ENCODE measurements at places on chromosomes 1 and 21. TPM values are rescaled to one million over a fixed set of nuclear protein-coding genes. Genes with fewer than 3 reads are reported as not detected.

DNA sequence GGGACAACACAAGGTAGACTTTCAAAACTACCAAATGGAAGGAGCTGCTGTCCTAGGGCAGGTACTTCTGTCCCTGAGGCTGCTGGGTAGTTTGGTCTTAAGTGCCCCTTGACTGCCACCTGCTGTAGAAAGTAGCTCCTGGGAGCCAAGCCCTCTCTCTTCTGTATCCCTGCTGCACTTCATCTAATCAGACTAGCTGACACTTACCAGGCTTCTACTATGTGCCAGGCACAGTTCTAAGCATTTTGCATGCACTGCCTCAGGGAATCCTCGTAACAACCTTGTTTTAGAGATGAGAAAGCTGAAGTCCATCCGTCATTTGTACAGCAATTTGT lies 15.9 kb upstream of the SRSF4 start:
- no peak overlapping the region for H3K27ac ChIP-seq
- no peaks in the 10 kb centered on the region for H3K4me1 ChIP-seq
- H3K4me3 ChIP-seq, result no peak overlapping the region
- H3K36me3 ChIP-seq, result no peaks in the 10 kb centered on the region

DNA sequence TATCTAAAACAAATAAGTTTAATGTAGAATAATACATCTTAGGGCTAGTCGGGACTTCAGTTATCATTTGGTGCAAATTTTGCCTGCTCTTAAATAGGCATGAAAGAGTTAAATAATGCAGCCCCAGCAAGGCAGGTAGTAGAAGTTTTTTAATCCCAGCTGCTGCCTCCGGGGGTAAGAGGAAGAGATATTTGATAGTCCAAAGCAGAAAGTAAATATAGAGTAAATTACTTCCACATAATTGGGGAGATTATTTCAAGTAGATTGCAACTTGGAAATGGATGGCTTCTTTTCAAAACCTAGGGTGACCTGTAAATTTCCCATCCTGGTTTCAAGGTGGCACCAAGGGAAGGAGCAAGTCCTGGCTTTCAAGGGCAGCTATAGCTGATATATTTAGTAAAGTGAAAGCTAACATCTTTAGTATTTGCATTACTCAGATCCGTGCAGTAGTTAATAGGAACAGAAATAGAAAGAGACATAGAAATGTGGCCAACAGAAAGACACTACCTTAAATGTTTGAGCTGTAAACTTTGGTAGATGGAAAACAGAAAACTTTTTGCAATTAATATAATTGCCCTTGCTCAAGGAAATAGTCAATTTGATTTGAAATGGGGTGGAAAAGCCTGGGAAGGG lies 109.1 kb downstream of the LMO4 start:
- no peaks in the 10 kb centered on the region for H3K4me1 ChIP-seq
- no peak for DNase-seq
- H3K27me3 ChIP-seq, result no peaks in the 10 kb centered on the region
- H3K36me3 ChIP-seq, result no peaks in the 10 kb centered on the region
- no peak overlapping the region for H3K4me3 ChIP-seq
- no peak overlapping the region for H3K27ac ChIP-seq

DNA sequence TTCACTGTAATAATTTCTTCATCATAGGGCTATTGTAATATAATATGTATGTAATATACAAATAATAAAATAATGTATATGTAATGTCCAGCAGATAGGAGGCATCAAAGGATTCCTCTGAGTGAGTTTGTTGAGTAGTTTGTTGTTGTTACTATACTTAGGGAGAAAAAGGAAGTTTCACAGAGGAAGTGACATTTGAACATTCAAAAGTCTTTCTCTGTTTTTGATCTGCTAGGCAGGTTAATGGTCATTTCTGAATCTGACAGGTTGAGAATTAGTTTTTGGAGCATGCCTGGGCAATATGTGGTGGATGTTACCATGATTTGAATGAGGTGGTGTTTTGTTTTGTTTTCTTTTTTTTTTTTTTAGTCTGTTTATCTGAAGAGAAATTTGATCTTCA lies 102.1 kb downstream of the NRDC start:
- H3K4me1 ChIP-seq, result no peaks in the 10 kb centered on the region
- H3K36me3 ChIP-seq, result no peaks in the 10 kb centered on the region
- DNase-seq, result no peak

GRCh38 chr1:54978528-54979326 lies 1.7 kb upstream of the TMEM61 start:
- peaks cover 10% of the 10 kb centered on the region for H3K27me3 ChIP-seq
- H3K4me1 ChIP-seq, result no peaks in the 10 kb centered on the region
- DNase-seq, result no peak

- no peaks in the 10 kb centered on the region for H3K27me3 ChIP-seq
- no peaks in the 10 kb centered on the region for H3K36me3 ChIP-seq
- H3K4me3 ChIP-seq, result no peak overlapping the region
- DNase-seq, result no peak
- H3K4me1 ChIP-seq, result no peaks in the 10 kb centered on the region
- no peak overlapping the region for H3K27ac ChIP-seq
These were observed 98.9 kb downstream of the KAZN start for GRCh38 chr1:14697353-14697752.

- peaks cover 6% of the 10 kb centered on the region for H3K4me1 ChIP-seq
- H3K4me3 ChIP-seq, result peak overlapping the region; percentile 75
- H3K27me3 ChIP-seq, result no peaks in the 10 kb centered on the region
- H3K27ac ChIP-seq, result peak overlapping the region; percentile 85
- H3K36me3 ChIP-seq, result no peaks in the 10 kb centered on the region
- peak; percentile 81 for DNase-seq
These were observed 559 bp upstream of the AGRN start for GRCh38 chr1:1019122-1019999.

DNA sequence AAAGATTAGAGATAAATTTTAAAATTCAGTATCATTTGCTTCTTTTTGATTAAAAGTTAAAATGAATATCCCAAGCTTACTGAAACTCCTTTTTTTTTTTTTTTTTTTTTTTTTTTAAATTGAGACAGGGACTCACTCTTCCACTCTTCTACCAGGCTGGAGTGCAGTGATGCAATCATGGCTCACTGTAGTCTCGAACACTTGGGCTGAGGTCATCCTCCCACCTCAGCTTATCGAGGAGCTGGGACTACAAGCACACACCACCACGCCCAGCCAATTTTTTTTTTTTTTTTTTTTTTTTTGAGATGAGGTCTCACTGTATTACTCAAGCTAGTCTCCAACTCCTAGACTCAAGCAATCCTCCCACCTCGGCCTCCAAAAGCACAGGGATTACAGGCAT lies 92.1 kb upstream of the RGS18 start:
- DNase-seq, result no peak
- no peak overlapping the region for H3K4me3 ChIP-seq
- no peaks in the 10 kb centered on the region for H3K36me3 ChIP-seq
- H3K4me1 ChIP-seq, result no peaks in the 10 kb centered on the region
- no peak overlapping the region for H3K27ac ChIP-seq

DNA sequence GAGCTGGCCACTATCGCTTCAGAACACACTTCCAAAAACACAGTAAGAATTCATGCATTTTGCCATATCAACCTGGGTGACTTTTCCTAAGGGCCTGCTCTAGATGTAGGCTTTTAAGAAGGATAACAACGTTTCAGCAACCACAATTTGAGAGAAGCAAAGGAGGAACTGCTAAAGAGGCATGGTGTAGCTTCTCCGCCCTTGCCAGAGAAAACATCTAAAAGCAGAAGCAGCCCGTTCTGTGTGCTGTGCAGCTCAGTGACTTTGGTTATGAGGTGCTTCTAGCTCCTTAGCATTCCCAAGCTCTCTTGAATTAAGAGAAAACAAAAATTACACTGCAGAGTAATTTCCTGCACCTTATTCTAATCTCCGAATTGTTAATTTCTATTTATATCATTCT lies 2.7 kb downstream of the PER3 start:
- DNase-seq, result no peak
- H3K36me3 ChIP-seq, result no peaks in the 10 kb centered on the region
- no peaks in the 10 kb centered on the region for H3K4me1 ChIP-seq
- no peaks in the 10 kb centered on the region for H3K27me3 ChIP-seq

GRCh38 chr1:94715321-94715720 lies 104.8 kb upstream of the SLC44A3 start:
- H3K4me1 ChIP-seq, result no peaks in the 10 kb centered on the region
- DNase-seq, result no peak
- no peaks in the 10 kb centered on the region for H3K36me3 ChIP-seq
- H3K27me3 ChIP-seq, result no peaks in the 10 kb centered on the region
- no peak overlapping the region for H3K4me3 ChIP-seq

- no peak overlapping the region for H3K27ac ChIP-seq
- H3K36me3 ChIP-seq, result no peaks in the 10 kb centered on the region
- no peak overlapping the region for H3K4me3 ChIP-seq
- H3K4me1 ChIP-seq, result no peaks in the 10 kb centered on the region
These were observed 34.6 kb upstream of the CTPS1 start for GRCh38 chr1:40944841-40945430.

S100A12 gene
- not detected for total RNA-seq

DDR2 gene
- total RNA-seq, result 26.5 TPM

MCOLN2 gene
- total RNA-seq, result 15.4 TPM

All from colonic mucosa (tissue), 4 donors.